Thoracic aorta (tissue), 2 donors: ENCODE measurements at places on chromosomes 16 and 17.

DNA sequence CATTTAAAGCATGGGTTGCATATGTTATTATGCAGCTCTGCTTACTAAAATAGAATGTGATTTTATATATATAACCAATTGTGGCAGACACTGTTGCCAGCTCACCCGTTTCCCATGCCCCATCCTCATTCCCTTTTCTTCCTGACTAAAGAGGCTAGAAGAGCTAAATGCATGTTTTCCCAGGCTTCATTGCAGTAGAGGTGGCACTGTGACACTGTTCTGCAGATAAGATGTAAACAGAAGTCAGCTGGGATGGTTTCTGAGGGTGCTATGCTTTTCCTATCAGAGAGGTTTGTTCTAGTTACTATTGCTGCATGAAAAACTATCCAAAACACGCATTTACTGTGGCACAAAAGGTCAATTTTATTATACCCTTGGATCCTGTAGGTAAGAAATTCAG is 5.7 kb upstream of the TOB1 start:
- no peak for DNase-seq

DNA sequence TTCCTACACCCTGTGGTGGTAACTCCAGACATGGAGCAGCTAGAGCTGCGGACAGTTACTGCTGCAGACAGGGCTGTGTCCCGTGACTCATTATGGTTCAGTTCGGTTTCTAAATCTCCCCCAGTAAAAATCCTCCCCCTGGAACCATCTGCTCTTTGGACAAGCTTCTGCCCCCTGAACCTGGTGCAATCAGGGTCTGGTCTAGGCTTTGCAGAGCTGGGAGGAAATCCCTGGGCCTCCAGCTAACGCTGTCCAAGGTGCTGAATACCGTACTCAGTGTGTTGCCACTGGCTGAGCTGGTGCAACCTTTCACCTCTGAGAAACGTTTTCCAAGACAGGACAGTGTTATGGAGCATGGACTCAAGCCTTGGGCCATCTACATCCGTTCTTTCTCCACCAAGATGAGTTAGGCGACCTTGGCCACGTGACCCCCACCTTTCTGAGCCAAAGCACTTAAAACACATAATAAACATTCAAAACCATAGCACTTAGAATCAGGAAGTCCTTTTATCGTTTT is 142.0 kb downstream of the CPPED1 start:
- DNase-seq: no peak

- DNase-seq: no peak
Measured at GRCh38 chr16:85172455-85173145, 60.3 kb upstream of the CIBAR2 start.

GRCh38 chr17:51487947-51488346 is 227.6 kb downstream of the UTP18 start:
- no peak for DNase-seq

GRCh38 chr17:61353615-61354014 is 46.0 kb upstream of the TBX2 start:
- DNase-seq: no peak

GRCh38 chr17:50660887-50661345 is 26.2 kb downstream of the ABCC3 start:
- no peak for DNase-seq

DNA sequence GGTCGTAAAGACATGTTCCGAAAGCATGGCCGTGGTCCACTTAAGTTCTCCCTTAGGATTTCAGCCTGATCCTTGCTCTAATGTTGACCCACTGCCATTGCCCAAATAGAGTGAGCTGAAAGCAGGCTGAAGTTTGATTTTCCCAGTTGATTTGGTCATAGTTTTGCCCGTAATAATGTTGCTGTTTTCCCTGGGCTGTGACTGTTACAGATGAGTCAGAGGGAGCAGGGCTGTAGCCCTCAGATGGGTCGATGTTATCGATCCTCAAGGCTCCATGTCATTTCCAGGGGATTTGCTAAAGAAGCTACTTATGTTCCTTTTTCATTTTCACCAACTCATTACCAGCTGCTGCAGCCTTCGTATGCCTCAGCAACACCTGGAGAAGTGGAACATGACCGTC is 169.0 kb upstream of the ZFHX3 start:
- no peak for DNase-seq

GRCh38 chr16:2686912-2687507 is 4.7 kb downstream of the KCTD5 start:
- DNase-seq: no peak

- DNase-seq: no peak
Measured at GRCh38 chr16:68069511-68070248, 15.5 kb upstream of the NFATC3 start.

DNA sequence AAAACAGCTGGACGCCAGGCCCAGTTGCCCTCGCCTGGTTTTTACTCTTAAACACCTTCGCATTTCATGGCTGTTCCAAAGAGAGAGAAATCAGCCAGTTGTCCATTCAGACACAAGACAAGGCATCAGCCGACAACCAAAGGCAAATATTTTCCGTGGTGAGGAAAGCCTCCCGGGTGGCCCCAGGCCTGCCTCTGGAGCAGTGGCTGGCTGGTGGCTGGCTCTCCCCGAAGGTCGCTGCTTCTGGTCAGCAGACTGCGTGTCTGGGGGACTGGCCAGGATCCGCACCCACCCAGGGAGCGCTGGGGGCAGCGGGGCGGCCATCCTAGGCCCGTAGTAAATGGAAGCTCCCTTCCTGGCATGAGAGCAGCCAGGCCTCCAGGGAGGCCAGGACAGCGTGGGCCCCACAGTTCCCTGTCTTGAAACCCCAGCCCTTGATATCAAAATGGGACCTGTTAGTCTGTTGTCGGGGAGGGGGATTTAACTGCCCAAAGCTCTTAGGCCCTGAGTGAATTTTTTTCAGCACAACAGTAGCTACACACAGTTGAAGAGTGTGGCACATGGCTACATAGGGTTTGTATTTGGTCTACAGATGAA is 57.7 kb downstream of the SREBF1 start:
- DNase-seq: no peak

DNA sequence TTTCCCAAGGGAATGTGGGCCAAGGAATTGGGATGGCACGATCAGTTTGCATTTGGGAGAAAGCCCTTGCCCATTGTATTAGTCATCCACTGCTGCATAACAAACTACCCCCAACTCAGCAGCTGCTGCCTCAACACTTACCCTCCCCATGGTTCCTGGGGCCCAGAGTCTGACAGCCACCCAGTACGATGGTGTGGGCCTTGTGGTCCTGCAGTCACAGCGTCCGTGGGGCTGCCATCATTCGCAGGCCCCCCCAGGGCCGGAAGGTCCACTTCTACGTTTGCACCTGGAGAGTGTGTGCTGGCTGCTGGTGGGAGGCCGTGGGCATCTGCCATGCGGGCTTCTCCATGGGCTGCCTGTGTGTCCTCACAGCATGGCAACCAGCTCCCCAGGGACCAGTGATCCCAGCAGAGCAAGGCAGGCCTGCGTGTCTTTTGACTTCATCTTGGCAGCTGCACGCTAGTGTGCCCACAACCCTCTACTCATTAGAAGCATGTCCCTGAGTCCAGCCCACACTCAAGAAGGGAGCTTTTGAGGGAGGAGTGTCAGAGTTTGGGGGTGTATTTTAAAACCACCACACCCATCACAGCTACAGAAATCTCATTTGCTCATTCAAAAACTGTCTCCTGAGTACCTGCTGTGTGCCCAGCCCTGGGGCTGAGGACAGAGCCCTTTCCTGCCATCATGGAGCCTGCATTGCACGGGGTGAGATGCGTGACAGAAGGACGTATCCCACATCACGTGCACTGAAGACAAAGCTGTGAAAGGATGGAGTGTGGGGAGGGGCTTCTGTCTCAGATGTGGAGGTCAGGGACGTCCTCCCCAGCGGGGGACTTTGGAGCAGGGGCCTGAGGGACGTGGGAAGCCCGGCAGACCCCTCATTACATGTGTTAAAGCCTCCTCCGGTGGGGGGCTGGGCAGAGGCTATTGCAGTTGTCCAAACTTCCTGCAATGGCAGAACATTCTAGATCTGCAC is 185.0 kb upstream of the ZNF469 start:
- no peak for DNase-seq

DNA sequence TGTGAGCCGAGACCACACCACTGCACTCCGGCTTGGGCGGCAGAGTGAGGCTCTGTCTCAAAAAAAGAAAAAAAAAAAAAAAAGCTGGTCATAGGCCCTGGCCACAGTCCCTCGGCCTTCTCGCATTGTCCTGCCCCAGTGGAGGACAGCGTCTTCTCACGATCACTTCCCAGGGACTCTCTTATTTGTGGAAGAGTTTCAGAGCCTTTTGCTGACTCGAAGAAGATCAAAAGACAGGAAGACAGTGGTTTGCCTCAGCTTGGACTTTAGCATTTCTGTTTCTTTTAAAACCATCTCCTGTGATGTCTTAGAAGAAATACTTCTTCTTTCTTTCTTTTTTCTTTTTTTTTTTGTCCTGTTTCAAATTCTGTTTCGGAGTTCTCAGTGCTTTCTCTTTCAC is 210.0 kb downstream of the FTO start:
- DNase-seq: no peak

GRCh38 chr16:55487048-55487803 is 8.2 kb downstream of the MMP2 start:
- DNase-seq: no peak

DNA sequence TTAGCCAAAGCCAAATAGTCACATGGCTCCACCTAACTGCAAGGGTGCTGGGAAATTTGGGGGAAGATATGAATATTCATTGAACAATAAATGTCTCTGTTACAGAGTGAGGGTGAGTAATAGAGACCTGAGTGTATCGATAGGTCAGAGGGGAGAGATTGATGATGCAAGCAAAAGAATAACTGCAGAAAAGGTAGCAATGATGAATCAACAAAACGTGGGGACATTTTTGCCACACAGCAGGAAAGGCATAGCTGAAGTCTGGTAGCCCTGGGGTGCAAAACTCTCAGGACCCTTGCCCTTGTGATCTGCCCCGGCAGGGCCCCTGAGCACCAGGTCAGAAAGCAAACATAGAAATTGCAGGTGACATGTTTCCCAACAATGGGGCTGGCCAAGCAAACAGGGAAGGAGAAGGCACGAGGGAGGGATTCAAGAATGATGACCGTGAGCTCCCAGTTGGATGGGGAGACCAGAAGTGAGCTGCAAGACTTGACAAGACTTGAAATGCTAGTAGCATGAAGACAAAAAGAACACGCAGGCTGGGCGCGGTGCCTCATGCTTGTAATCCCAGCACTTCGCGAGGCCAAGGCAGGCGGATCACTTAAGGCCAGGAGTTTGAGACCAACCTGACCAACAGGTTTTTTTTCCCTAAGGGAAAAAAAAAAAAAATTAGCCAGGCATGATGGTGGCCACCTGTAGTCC is 12.7 kb upstream of the HERPUD1 start:
- DNase-seq: no peak

- no peak for DNase-seq
Measured at GRCh38 chr17:47704736-47705135, 10.8 kb downstream of the TBKBP1 start.

DNA sequence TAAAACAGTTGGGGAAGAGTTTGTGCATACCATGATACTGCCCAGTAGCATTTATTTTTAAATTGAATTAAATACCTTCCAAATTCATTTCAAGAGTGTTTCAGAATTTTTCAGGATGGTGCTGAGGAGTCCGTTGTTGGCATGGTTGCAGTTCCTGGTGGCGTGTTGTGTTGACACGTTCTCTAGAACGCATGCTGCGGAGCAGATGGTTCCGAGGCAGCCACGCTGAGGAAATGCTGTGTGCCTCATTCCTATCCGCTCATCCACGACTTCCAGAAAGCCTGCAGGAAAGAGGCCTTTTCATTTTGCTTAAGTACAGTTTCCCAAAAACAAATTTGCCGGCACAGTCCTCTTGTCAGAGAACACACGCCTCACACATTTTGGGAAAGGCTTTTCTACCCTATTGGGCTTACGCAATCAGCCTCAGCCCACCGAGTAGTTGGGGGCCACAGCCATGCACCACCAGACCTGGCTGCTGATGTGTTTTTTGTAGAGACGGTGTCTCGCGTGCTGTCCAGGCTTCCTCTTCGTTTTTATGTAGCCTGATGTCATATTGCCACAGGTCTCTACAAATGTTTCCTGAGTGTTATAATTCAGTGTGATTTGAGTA is 32.1 kb upstream of the IL17C start:
- DNase-seq: no peak

GRCh38 chr17:74746376-74746775 is 2.1 kb upstream of the NHERF1 start:
- no peak for DNase-seq

GRCh38 chr16:66832190-66832589 is 1.4 kb upstream of the NAE1 start:
- DNase-seq: no peak

GRCh38 chr16:86893506-86893905 is 315.2 kb downstream of the FOXL1 start:
- DNase-seq: no peak

DNA sequence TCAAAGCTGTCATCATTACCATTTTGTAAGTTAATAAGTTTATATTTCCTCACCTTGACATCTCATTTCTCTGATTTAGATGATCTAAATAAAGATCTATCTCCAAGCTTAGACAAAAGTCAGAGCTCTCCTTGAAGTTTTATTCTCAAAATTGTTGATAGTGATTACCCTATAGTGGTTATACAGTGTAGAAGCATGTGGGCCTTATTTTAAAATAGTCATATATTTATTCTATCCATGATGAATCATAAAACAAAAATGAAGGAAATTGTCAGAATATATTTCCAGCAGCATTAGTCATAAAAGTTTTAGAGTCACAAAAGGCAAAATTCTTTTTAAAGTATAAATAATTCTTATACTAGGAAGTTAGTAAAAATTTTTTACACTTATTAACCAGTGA is 49.0 kb downstream of the RHOT1 start:
- DNase-seq: no peak

DNA sequence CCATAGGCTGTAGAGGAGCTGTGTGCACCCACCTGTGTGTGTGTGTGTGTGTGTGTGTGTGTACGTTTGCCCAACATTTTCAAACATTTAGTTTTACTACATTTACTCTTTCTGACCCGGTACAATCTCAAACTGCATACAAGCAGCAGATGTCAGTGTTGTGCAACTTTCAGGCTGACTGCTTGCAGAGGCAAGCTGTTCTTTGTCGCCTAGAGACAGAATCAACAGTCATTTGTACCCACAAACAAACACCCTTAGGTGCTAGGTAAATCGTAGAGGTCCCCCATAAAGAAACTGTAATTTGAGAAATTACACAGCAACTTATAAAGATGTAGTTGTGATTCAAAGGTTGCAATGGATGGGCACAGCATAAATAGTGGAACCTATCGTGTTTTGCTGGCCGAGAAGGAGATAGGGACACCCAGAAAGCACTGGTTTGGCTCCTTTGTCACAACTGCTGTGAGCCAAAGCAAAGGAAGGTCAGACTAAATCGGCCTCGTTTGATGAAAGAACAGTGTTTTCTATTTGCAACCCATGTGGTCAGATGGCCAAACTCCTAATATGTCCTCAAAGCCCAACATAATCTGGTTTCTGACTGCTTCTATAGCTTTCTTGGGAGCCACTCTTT is 478.4 kb downstream of the TOX3 start:
- DNase-seq: no peak

GRCh38 chr16:65781363-65781762 is 585.1 kb upstream of the CDH5 start:
- no peak for DNase-seq

- no peak for DNase-seq
Measured at GRCh38 chr17:79532107-79532790, 78.6 kb downstream of the RBFOX3 start.

GRCh38 chr17:82300707-82301270 is 16.6 kb downstream of the CD7 start:
- DNase-seq: no peak

- no peak for DNase-seq
Measured at GRCh38 chr16:66161942-66162341, 204.5 kb upstream of the CDH5 start.

GRCh38 chr17:4785311-4786105 is 656 bp downstream of the VMO1 start:
- DNase-seq: no peak

GRCh38 chr17:82366749-82367148 is 4.8 kb upstream of the UTS2R start:
- DNase-seq: no peak
